ENCODE measurements at places on chromosomes 16 and 17. TPM values are rescaled to one million over a fixed set of nuclear protein-coding genes. Genes with fewer than 3 reads are reported as not detected.

The TSPAN10 gene
- total RNA-seq = 0.68 TPM

The WFIKKN1 gene
- 0.17 TPM for total RNA-seq

The MMP2 gene
- total RNA-seq = 20.5 TPM

The FBXW10B gene
- 0.79 TPM for total RNA-seq

The ZNF821 gene
- 5.6 TPM for total RNA-seq
